ENCODE measurements at places on chromosomes 5 and 9. TPM values are rescaled to one million over a fixed set of nuclear protein-coding genes. Genes with fewer than 3 reads are reported as not detected.

The SV2C gene
- not detected for total RNA-seq

The SLCO6A1 gene
- total RNA-seq, result not detected

The OR1J2 gene
- total RNA-seq, result not detected

The IPPK gene
- 3.9 TPM for total RNA-seq

The NR5A1 gene
- total RNA-seq, result not detected

The SURF1 gene
- total RNA-seq, result 27.7 TPM

The PAEP gene
- total RNA-seq, result not detected

The JAKMIP2 gene
- total RNA-seq, result not detected

The DEPDC1B gene
- not detected for total RNA-seq

DNA sequence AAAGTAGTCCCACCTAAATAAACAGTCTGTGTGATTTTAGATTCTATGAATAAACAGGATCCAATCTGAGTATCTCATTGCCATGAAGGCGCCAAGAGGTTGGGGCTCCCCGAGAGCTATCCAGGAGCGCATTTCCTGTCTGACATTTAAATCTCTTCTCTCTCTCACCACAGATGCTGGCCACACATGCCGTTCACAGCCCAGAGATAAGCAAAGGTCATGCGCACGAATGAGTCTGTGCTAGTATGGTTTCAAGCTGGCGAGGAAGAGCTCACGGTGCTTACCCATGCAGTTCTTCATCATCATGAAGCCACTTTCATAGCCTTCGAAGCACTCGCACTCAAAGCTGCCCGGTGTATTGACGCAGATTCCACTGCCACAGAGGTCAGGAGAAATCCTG, 199.4 kb downstream of the FBN2 start:
- no peak for DNase-seq

- DNase-seq, result no peak
Measured at GRCh38 chr9:137728444-137729311, 109.9 kb downstream of the EHMT1 start.

GRCh38 chr9:84294241-84294950, 46.2 kb downstream of the SLC28A3 start:
- no peak for DNase-seq

GRCh38 chr5:56026863-56027300, 32.1 kb upstream of the IL6ST start:
- no peak for DNase-seq

DNA sequence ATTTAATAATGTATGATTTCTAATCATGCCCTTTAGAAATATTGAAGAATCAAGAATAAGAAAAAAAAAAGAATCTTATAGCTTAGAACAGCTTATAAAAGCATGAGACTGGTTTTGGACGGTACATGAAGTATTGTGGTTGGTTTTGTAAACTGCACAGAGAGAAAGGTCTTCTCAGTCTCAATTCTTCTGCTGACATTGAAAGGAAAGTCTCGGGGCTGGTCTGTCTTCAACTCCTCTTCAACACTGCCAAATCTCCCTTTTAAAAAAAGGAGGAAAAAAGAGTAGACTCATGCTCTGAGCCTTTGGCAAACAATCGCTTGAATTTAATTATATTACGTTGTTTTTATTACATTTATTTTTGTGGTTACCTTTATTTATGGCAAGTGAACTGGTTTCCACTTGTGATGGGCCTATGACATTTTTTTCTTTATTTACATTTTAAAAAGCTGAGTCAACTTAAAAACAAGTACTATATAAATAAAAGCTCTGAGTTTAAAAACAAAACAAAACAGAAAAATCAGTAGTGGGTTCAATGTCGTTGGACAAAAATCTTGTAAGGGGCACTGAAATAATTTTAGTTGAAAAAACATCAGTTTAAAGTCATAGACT, 32.8 kb upstream of the EBF1 start:
- no peak for DNase-seq

DNA sequence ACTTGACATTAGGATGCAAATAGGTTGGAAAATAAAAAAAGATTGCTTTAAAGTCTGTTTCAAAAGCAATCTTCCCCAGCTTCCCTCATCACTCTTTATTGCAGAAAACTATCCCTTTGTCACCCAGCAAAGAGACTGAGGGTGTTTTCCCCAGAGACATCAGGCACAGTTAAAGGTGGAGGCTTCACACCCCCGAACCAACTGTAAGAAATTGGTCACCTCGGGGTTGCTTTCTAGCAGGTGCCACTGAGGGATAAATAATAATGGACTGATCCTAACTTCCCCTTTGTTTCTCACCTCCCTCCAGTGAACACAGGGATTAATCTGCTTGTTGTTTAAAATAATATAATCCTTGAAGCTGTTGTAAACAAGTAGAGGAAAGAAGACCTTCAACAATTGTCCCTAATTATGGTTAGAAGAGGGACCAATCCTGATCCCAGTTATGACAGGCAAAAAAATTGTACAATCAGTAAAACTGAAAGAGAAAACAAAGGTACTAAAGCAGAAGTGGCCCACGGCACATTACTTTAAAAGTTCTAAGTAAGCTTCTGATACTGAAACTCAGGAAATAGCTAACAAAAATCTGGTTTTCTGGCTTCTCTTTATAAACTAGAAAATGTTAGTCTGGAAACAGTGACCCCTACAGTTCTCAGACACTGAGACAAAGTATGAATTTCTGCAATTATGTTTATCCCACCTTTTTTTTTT, 6.6 kb upstream of the PCSK1 start:
- DNase-seq, result no peak

GRCh38 chr9:108467653-108468324, 388.0 kb downstream of the ACTL7B start:
- DNase-seq, result no peak

DNA sequence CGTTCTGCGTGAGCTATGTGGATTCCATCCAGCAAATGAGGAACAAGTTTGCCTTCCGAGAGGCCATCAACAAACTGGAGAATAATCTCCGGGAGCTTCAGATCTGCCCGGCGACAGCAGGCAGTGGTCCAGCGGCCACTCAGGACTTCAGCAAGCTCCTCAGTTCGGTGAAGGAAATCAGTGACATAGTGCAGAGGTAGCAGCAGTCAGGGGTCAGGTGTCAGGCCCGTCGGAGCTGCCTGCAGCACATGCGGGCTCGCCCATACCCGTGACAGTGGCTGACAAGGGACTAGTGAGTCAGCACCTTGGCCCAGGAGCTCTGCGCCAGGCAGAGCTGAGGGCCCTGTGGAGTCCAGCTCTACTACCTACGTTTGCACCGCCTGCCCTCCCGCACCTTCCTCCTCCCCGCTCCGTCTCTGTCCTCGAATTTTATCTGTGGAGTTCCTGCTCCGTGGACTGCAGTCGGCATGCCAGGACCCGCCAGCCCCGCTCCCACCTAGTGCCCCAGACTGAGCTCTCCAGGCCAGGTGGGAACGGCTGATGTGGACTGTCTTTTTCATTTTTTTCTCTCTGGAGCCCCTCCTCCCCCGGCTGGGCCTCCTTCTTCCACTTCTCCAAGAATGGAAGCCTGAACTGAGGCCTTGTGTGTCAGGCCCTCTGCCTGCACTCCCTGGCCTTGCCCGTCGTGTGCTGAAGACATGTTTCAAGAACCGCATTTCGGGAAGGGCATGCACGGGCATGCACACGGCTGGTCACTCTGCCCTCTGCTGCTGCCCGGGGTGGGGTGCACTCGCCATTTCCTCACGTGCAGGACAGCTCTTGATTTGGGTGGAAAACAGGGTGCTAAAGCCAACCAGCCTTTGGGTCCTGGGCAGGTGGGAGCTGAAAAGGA, 10.9 kb downstream of the QRFP start:
- peak; percentile 53 for DNase-seq

- DNase-seq, result no peak
Measured at GRCh38 chr9:2085716-2086115, 70.6 kb downstream of the SMARCA2 start.

DNA sequence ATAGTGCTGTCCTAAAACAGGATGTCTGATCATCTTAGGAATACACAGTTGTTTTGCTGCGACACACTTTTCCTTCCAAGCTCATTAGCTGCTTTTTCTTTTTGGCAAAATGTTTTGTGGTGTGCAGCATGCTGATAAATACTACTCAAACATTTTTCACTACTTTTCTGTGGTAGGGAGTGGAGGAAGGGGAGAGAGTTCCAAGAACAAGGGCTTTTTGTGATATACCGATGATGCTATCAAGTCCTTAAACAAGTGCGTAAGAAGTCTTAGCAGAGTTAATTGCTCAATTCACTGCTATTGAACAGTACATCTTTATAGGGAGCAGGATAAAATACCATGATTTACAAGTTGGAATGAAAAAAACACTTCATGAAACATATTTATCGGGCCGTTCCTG, 23.6 kb upstream of the TEK start:
- no peak for DNase-seq

DNA sequence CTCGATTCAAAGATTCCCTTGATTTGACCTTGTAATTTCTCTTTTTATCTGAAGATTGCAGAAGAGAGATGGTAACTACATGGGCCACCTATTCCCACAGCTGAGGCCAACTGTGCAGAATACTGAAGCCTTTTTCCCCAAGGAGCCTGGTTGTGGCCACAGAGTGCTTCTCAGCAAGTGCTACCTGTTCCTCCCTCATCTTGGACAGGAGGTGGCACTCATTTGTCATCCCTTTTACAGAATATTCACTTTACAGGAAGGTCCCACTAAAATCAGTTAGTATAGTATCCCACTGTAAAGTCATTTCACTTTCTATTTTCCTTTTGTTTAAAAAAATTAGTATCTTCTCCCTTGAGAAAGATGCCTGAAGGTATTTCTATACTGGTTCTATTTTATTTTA, 346.4 kb downstream of the ARL15 start:
- no peak for DNase-seq

DNA sequence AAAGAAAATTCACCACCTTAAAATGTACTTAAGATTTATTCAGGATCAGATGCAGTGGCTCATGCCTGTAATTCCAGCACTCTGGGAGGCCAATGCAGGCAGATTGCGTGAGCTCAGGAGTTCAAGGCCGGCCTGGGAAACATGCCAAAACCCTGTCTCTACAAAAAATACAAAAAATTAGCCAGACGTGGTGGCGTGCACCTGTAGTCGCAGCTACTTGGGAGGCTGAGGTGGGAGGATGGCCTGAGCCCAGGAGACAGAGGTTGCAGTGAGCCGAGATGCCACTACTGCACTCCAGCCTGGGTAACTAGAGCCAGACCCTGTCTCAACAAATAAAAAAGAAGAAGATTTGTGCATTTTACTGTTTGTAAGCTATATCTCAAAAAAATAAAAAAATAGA, 34.7 kb upstream of the GFPT2 start:
- no peak for DNase-seq

DNA sequence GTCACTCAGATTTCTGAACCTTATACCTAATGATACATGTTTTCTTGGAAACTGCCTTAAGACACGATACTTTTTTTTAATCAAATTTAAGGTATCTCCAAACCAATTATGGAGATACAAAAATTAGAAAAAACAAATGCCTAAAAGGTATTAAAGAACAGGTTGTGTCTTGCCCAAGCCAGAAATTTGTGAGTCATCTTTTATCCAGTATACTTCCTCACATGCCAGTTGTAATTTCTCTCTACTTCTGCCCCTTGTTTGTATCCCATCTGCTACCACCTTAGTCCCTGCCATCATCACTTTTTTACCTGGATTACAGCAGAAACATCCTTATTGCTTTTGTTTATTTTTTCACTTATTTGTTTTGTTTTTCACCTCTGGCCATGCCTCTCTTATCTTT, 571.2 kb upstream of the DAB2 start:
- DNase-seq, result no peak

DNA sequence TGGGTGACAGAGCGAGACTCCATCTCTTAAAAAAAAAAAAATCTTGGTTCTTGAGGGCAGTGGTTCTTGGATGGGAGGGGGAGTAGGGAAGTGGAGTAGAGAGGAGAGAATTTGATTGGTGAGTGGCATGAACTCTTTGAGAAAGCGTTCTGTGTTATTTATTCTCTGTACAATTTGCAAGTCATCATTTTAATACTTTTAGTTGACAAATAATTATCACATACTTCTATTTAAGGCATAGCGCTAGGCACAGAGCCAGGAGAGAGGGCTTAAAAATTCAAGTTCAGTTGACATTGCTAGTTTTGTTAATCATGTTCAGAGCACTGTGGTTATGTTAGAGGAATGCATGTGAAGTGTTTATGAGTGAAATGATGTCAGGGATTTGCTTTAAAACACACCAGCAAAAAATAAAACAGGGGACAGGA, 24.6 kb downstream of the HSDL2 start:
- DNase-seq, result no peak

- no peak for DNase-seq
Measured at GRCh38 chr5:166369807-166370206, 1921.6 kb upstream of the WWC1 start.

- no peak for DNase-seq
Measured at GRCh38 chr5:173451031-173451430, 122.8 kb upstream of the STC2 start.

DNA sequence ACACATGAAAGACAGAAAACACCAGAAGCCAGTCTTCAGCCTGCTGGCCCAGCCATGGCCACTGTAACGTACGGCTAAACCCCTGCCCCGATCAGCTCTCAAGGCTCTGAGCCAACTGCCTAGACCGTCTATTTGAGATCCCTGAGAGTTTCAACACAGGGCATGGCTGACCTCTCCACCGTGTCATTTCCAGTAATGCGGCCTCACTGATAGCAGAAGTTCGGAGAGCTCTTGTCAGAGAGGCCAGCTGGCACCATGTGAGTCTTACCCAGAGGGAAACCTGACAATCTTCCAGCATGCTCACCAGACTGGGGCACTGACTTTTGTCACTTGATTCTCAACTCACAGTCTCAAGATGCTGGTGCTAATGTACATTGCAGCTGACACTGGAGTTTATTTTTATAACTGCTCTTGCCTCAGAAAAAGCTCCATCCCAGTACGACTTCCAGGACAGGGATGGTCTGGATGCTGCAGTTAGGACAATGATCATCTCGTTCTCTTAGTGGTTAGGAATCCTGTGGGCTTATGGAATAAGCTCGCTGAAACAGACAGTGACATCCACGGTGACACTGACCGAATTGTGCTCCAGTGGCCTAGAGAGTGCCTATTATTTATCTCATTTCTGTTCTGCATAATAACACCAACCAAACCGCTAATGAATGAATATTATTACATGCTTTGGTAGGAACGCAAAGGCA, 372.7 kb downstream of the ICE1 start:
- peak; percentile 72 for DNase-seq

DNA sequence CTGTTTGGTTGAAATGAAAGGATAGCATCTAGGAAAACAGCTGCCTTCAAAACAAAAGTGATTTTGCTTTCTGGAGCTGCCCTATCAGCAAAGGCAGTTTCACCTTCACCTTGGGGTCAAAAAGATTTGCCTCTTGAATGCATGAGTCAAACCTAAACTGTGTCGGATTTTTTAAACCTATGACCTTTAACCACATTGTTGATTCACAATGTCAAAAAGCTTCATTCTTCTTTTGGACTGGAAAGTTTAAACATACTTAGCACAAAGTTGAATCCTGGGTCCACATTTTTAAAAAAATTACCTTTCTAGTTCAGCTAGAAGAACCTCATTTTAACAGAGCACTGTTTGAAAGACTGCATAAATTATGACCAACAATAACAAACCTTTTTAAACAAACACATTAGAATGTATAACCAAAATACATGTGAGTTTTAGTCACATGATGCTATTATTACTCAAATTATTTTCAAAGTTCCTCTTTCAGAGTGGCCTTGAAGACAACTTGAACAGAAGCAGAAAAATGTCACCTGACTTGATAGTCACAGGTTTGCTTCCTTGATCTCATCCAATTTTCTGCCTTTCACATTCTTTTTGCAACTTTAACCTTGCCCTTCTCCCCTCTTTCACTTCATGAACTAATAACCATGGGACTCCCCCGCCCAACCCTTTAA, 109.7 kb upstream of the LHFPL2 start:
- no peak for DNase-seq

Measured in psoas muscle (tissue), 8 donors.